Skeletal muscle cell (primary cell): ENCODE measurements at places on chromosomes 3 and 15.

DNA sequence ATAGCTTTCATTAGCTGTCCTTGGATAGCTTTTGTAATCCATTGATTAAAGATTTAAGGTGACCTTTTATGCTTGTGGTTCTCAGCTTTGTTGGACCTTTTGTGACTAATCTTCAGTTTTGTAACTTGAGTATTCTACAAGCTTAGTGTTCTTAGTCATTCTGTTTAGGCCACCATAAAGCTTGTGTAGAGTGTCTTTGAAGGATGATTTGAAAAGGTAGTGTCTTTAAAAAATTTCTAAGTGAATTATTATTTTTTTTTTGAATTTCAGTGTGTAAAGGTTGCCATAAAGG lies 7.5 kb downstream of the MORF4L1 start:
- DNase-seq = no peak

DNA sequence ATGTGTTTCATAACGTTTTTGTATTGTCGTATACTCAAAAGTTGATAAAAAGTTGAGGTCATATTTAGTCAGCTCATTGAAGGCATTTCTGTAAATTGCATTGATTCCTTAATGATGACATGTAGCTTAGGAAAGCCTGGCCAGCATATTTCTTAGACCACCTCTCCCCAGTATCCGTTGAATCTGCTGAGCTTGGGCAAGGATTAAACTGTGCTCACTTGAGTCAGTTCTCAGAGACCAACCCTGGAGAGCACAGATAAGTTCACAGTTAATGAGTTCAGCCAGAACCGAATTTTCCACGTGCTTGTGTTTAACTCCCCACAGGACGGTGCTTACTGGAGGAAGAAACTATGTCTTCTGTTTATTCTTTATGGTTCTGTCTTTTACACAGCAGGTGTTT lies 132.7 kb downstream of the SLC25A26 start:
- DNase-seq = no peak

- DNase-seq = no peak
Measured at GRCh38 chr3:116806351-116806750, 96.8 kb downstream of the TUSC7 start.

DNA sequence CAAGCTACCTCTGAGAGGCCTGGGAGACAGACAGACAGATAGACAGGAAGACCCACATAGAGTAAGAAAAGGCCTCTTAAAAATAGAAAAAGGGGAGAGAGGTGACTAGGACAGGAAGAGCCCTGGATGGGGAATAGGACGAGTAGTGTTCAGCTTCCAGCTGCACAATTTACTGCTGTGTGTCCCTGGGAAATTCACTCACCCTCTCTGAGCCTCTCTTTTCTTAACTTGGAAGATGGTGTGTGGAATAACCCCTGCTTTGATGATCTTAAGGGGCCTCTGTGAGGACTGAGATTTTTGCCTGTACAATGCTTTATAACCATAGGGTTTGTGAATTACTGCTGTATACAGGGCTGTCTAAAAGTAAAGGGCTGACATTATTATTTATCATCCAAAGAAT lies 37.5 kb downstream of the FEM1B start:
- DNase-seq = no peak

DNA sequence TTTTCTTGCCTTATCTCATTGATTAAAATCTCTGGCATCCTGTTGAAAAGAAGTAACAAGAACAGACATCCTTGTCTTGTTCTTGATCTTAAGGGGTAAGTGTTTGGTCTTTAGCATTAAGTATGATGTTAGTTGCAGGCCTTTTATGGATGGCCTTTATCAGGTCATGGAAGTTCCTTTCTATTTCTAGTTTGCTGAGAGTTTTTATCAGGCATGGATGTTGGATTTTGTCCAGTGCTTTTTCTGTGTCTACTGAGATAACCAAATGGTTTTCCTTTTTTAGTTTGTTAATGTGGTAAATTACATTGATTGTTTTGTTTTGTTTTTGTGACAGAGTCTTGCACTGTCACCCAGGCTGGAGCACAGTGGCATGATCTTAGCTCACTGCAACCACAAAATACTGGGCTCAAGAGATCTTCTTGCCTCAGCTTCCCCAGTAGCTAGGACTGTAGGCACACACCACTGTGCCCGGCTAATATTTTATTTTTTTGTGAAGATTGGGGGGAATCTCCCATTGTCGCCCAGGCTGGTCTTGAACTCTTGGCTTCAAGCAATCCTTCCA lies 26.3 kb downstream of the MRAS start:
- DNase-seq = no peak

GRCh38 chr3:45841420-45841756 lies 531 bp downstream of the LZTFL1 start:
- DNase-seq = no peak
